ENCODE measurements at places on chromosomes 7 and 10.

DNA sequence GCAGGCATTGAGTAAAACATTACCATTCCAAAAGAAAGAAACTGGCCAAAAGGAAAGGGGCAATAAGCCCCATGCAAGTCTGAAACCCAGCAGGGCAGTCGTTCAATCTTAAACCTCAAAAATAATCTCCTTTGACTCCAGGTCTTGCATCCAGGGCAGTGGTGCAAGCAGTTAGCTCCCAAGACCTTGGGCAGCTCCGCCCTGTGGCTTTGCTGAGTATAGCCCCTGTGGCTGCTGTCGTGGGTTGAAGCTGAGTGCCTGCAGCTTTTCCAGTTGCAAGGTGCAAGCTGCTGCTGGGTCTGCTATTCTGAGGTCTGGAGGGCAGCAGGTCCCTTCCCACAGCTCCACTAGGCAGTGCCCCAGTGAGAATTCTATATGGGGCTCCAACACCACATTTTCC is 580.1 kb upstream of the AUTS2 start:
- DNase-seq, result peak; percentile 64

DNA sequence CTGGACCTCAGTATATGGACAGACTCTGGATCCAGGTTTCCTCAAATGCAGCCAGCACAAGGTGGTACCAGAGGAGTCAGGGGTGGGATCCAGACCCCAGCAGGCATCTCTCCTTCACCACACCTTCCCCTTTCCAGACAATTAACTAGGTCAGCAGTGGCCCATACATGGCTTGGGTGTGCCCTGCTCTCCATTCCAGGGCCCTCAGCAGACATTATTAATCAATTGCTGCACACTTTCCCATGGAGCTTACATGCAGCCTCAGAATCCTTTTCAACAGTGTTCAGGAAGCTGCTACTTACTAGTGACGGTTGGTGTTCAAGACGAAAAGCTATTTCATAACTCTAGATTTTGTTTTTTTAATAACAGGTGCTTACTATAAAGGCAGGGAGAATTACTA is 6.0 kb downstream of the COL13A1 start:
- DNase-seq, result no peak

GRCh38 chr7:27154901-27155815 is 1.3 kb downstream of the HOXA7 start:
- peak; percentile 88 for DNase-seq

DNA sequence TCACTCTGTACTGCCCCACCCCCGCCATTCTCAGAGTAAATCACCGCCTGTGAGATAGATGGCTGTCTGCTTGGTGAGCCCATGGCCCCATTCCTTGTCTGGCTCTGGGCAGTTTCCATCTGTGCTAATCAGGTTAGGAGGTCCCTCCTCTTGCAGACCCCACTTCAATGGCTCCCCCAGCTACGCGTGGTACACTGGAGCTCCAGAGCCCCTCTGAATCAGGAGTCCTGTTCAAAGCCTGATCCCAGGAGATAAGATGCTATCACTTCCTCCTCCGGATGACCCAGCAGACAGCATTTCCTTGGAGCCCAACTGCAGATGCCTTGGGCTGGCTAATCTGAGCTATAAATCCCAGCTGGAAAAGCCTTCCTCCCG is 122.3 kb downstream of the SH3PXD2A start:
- DNase-seq, result peak; percentile 97

- peak; percentile 95 for DNase-seq
Observed at GRCh38 chr10:93465806-93466675, 16.1 kb downstream of the MYOF start.

GRCh38 chr7:37732888-37733287 is 49.3 kb downstream of the GPR141 start:
- DNase-seq, result no peak

All from islet precursor cell (in vitro differentiated cells).